ENCODE measurements at places on chromosomes 5 and 9. TPM values are rescaled to one million over a fixed set of nuclear protein-coding genes. Genes with fewer than 3 reads are reported as not detected.

SLC6A18 gene
- total RNA-seq = not detected

HSDL2 gene
- total RNA-seq = 114 TPM

MLANA gene
- not detected for total RNA-seq

FOXI1 gene
- total RNA-seq = not detected

CCNJL gene
- 0.18 TPM for total RNA-seq

FBP1 gene
- not detected for total RNA-seq

LMNB1 gene
- 5.7 TPM for total RNA-seq

GFI1B gene
- not detected for total RNA-seq

CD180 gene
- total RNA-seq = 0.14 TPM

C8G gene
- not detected for total RNA-seq

STK32A gene
- total RNA-seq = 1.3 TPM

NR2F1 gene
- total RNA-seq = 49.5 TPM

KIF4B gene
- total RNA-seq = under 0.01 TPM

SLC6A19 gene
- not detected for total RNA-seq

PCDHGA3 gene
- 1.4 TPM for total RNA-seq

UBQLN1 gene
- total RNA-seq = 74.0 TPM

GNAQ gene
- total RNA-seq = 30.0 TPM

Measured in smooth muscle cell of bladder (primary cell).